ENCODE measurements at places on chromosomes 1 and 21.

- DNase-seq: no peak
Measured at GRCh38 chr1:154326546-154327465, 1.5 kb downstream of the ATP8B2 start.

DNA sequence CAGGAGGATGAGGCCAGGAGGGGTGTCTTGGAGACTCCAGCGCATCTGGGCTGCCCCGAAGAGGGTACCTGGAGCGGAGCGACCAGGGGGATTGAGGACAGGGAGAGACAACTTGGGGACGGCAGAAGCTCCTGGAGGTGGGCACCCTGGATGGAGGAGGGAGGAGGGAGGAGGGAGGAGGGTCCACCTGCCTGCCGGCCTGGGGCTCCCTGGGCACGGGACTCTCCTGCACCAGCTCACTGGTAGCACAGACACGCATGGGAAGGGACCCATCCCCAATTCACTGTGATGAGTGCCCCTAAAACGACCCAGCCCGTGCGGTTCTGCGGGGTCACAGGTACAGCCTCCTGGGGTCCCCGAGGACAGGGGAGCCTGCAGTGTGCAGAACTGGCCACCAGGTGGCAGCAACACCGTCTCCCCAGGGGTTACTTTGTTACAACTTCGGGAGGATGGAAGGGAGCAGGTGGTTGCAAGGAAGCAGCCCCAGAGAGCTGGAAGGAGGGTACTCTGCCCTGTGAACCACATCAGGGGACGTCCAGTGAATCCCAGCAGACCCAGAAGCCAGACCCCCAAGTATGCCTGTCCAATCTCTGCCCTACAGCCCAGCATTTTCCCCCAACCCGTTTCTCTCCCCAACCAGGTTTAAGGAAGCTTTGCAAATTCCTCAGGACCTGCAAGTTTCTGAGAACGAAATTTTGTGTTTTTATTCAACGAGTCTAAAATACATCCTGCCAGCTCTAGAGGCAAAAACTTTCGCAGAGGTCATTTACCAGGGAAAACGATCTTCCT is 482.4 kb downstream of the NPHP4 start:
- peak; percentile 70 for DNase-seq

DNA sequence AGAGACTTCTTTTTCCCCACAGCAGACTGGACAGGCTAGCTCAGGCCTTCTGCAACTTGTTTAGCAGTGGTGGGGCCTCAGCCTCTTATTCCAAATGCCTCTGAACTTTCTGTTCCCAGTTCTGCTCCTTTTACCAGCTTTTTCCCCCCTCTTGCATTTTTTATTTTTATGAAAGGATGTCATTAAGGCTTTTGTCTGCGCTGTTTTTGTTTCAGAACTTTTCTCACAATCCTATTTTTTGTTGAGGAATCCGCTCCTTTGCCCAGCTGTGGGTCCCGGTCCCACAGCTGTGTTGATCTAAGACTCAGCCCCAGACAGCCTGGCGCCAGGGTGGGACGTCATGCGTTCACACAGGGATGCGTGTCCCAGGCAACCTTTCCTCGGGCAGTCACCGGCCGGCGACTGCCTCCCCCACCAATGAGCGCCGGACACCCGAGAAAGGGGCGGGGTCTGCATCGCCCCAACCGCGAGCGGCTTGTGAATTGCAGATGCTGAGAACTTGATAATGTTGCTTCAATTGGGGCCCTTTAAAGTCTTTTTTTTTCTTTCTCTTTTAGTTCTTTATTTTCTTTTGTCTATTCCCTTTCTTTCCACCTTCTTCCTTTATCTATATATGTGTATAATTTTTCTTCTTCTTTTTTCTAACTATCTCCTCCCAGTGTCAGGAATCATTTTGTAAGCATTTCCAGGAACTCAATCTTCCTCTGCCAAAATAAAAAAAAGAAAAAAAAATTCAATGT is 3.0 kb upstream of the ID3 start:
- DNase-seq: peak; percentile 98

- no peak for DNase-seq
Measured at GRCh38 chr1:246638941-246639655, 72.8 kb downstream of the CNST start.

- DNase-seq: no peak
Measured at GRCh38 chr21:39040494-39041110, 142.6 kb downstream of the PSMG1 start.

Measured in NCI-H1105 treated with DMSO at 0.1 percent for 48 hours (cell line).